ENCODE measurements at places on chromosomes 7 and 10.

DNA sequence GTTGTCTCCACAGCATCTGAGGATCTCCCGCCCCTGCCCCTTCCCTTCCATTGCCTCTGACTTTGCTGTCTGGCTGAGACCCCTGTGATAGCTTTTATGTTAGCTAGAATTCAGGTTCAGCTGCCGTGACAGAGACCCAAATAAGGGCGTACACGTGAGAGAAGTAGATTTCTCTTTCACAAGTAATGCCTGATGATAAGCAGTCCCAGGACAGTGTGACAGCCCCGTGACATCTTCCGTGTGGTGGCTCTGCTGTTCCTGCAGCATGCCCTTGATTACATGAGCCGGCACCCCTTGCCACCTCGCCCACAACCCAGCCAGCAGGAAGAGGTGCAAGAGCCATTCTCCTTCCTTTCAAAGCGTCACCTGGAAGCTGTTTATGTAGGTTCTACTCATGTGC, 130.9 kb upstream of the PODXL start:
- no peak for DNase-seq

- peak; percentile 22 for DNase-seq
Observed at GRCh38 chr7:7969306-7970236, 975 bp downstream of the GLCCI1 start.

DNA sequence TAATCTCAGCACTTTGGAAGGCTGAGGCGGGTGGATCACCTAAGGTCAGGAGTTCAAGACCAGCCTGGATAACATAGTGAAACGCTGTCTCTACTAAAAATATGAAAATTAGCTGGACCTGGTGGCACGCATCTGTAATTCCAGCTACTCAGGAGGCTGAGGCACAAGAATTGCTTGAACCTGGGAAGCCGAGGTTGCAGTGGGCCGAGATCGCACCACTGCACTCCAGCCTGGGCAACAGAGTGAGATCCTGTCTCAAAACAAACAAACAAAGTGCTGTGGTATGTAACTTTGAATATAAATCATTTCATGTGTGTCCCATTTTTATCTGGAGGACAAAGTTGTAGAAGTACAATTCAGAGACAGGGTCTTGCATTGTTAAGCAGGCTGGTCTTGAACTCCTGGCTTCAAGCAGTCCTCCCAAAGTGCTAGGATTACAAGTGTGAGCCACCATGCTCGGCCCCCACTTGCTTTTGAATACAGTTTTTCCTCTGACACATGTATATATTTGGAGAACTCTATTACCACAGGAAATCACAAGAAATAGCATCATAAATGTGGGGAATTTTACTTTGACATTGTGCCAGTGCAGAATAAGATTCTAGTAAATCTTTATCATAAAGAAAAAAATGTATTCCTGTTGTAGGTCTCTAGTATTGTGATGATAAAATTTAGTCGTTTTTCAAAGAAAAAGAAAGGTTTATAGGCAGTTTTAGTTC, 32.6 kb downstream of the PTPN12 start:
- no peak for DNase-seq

DNA sequence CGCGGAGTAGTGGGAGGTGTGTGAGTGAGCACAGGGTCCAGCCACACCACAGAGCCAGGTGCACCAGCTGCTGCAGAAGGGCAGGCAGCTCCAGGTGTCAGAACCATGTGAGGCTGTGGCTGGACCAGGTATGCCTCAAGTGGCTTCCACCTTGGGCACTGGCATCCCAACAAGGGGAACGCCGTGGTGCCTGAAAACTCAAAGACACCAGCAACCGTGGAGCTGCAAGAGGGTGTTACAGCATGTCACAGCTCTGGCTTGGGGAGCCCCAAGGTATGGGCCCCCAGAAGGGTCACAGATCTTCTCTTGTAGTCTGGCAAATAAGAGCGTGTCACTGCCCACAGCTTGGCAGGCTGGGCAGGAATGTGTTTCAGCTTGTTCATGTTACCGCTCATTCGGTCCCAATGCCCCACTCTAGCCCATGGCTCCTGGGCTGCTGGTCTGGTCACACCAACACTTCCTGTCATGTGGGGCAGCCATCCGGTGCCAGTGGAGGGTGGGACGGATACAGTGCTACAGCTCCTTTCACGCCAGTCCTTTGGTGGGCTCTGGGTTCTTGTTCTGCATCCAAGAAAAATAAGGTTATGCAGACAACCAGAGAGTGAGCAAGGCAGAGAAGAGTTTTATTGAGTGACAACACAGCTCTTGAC, 29.8 kb downstream of the STRA8 start:
- no peak for DNase-seq

DNA sequence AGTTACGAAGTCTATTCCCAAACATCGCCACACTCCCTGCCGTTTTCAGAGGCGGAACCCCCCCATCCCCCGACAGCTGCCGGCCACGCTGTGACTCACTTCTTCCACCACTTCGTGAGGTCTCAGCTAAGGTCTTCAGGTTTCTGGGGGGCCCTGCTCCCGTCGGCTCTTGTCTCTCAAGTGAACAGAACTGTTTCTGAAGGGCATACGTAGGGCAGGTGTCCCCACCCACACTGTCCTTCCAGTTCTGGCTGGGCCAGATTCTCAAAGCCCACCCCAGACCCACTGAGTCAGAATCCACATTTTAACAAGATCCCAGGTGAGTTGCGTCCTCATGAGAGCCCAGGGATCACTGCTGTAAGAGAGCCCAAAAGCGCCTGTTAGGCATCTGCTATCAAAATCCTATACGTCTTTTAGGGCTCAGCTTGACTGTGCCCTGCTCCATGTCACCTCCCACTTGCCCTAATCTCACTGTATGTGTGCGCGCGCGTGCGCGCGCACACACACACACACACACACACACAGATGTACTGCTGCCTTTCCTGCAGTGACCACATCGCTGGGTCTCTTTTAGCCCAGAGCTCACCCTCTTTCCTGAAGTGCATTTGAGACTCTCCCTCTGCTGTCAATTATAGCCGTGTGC, 78.8 kb downstream of the PROSER2 start:
- DNase-seq: no peak

DNA sequence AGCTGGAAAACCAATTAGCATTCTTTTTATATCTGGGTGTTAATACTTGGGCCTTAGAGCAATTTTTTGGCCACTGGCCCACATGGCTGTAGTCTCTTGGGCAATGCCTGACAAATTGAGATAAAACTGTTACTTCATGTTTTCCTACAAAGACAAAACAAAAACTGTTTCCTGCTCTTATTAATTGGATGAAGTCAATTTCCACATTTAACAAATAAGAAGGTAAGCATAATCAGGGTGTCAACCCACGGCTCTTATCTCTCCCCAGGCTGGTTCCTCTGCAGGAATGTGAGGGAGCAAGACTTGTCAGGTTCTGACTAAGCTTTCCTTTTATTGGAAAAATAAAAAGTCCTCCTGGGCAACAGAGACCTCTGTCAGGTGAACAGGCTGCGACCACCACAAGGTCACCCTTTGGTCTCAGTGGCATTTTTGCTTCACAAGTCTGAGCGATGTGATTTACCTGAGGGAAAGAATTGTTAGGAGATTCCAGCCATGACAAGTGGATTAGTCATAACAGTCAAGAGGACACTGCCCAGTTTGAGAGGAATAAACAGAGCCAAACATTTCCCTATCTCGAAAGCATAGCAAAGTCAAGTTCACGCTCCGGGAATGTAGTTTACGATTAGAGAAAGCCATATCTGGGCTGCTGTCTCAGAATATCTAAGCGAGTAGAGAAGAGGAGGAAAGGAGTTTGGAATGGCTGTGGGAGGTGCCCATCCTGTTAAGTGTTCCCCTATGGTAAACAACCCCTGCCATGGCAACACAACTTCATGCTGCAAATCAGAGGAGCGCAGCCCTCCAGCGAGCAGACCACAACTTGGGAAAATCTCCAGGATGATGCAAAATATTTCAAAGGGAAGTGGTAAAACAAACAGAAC, 144.4 kb downstream of the TES start:
- peak; percentile 94 for DNase-seq

DNA sequence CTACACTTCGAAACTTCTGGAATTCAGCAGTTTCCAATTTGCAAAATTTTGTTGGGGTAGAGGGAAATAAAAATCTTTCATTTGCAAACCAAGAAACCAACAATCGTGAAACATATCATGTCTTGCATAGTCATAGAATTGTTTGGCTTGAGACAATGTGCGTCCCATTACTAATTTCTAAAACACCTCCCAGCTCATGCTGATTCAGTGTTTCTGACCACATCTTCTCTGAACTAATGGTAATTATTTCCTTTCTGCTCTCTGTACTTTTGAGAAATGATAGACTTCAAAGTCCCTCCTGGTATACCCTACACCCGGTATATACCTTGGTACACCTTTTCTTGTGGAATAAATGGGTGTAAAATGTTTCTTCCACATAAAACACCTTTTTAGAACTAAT, 41.8 kb upstream of the TSPAN13 start:
- DNase-seq: no peak

- DNase-seq: no peak
Observed at GRCh38 chr10:129331207-129331838, 135.7 kb upstream of the MGMT start.

DNA sequence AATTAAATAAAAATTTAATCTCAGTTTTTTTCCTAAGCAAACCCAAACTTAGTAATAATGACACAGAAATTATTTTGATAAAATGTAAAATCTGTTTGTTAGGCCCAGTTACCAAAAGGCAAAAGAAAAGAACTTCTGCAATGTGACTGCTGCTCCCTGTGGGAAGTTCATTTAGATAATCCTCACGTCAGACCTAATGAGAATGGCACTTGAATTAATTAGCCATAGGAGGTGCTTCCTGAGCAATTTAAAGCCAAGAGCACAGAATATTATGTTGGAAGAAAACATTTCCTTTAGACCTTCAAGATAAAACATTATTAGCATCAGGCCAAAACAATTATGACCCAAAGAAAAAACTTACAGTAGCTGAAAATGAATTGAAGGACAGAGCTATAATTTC, 19.4 kb downstream of the SPAM1 start:
- DNase-seq: no peak

DNA sequence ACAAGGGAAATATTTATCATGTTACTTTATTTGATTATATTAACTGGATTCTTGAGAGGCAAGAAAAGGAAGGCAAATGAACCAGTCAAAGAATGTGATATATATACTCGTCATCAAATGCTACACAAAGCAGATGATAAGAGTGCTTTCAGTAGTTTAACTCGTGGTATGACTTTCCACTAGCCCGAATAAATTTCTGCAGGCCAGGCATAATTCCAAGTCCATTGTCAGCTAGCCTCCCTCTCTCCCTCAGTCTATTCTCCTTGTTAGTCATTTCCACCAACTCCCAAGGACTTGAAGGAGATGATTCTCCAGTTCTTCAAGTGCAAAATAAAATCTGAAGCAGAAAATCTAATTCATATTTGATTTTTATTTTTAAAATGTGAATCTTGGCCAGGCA, 190.5 kb downstream of the GLI3 start:
- DNase-seq: peak; percentile 6

- no peak for DNase-seq
Observed at GRCh38 chr10:1519391-1519790, 217.9 kb downstream of the ADARB2 start.

DNA sequence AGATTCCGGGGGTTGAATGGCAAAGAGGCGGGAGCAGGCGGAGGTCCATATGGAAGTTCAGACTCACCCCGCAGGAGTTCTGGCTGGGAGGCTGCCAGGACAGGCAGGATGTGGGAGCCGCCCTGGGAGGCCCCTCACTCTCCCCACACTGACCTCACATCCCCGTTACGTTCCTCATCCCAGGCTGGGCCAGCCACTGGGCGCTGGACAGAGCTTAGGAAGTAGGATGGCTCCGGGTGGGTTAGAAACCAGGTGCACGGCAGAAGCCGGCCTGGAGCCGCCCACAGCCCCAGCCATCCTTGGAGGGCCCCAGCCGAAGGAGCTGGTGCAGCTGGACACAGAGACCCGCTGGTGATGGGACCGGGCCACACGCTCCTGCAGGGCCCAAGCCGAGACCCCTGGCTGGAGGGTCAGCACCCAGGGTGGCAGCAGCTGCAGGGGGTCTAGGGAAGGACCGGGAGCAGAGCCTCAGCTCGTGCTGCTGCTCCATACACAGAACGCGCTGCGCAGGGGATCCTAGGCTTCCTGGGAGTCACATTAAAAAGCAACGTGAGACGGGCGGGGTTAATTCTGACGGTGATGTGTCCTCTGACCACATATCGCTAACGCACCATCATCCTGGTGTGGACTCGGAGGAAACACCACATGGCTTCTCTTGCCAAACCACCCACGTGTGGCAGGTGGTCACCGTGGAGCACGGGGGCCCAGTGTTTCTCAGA, 98.6 kb upstream of the DIP2C start:
- DNase-seq: no peak

GRCh38 chr10:124894569-124895215, 47.2 kb upstream of the ZRANB1 start:
- DNase-seq: no peak

DNA sequence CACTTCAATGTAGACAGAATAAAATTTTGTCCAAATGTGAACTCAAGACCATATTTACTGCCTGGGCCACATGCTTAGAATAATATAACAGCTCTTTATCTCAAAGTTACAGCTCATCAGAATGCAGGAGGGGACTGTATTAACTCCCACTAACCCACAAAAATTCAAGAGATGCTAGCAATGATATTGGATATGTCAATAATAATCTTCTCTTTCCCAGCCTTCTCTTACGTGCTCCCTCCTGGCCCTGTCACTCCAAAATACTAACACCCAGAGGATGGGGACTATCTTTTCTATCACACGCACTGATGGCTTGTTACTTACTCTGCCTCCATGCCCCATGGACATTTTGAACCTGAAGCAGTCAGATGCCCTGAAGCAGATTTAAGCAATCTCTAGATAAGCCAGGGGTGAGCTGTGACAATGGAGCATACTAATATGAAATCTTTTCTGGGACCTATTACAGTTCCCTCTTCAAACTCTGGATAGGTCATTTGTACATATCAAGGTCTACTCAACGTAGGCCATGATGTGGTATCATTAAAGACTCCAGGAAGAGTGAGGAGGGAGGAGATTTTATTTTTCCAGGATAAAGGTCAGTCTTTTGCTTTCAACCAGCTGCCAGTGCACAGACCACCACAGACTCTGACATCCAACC, 803.0 kb downstream of the GRM8 start:
- no peak for DNase-seq

DNA sequence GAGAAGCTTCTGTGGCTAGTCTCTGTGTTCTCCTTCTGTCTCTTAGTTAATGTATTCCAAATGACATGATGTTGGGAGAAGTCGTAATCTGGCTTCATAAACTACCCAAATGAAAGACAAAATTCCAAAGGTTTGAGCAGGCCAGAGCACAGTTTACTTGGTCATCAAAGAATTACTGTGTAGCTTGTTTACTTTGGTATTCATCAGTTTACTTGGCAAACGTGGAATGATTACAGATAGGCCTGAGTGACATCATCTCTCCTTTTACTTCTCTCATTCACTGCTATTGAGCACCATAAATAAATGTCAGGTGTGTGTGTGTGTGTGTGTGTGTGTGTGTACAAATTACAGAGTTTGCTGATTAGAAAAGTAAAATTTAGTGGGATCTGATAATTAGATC, 327.3 kb downstream of the PHTF2 start:
- DNase-seq: peak; percentile 72
